ENCODE measurements at places on chromosomes 5 and 9.

GRCh38 chr9:96305171-96305570, 3.2 kb upstream of the HSD17B3 start:
- no peak for DNase-seq

DNA sequence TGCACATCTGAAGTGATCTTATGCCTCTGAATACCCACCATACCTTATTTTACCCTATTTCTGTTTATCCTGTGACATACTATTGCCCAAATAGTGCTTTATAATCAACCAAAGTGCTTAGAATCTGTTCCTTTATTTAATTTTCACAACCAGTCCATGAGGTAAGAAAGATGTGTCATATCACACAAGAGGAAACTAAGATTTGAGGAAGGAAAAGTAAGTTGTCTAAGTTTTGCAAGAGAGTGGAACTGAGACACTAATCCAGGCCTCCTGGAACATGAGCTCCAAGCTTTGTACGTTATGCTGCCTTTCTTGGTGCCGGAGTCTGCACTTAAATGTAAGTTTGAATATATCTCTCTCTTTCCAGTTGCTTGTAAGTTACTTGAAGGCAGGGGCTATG, 17.2 kb downstream of the KDM3B start:
- no peak for DNase-seq

GRCh38 chr5:73994963-73995362, 369.0 kb downstream of the ARHGEF28 start:
- no peak for DNase-seq

DNA sequence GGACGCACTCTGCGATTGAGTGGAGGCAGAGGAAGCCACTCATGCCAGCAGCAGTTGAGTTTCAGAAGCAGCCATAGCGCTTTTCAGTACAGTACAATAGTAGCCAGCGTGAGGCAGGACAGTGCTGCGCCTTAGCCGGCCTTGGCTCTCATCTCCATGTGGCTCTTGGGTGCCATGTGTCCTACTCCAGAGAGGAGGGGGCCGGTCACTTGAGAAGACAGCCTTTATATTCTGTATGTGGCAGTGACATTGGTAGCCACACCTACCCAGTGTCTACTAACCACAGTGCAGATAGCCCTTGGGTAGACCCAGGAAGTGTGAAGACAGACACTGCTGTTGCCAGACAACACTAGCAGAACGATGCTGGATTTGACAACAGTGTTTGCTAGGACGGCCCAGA, 42.3 kb downstream of the FAM78A start:
- no peak for DNase-seq

- no peak for DNase-seq
These were observed 5.7 kb downstream of the CAMK2A start for GRCh38 chr5:150283904-150284303.

GRCh38 chr9:91349115-91349555, 12.6 kb downstream of the AUH start:
- no peak for DNase-seq

DNA sequence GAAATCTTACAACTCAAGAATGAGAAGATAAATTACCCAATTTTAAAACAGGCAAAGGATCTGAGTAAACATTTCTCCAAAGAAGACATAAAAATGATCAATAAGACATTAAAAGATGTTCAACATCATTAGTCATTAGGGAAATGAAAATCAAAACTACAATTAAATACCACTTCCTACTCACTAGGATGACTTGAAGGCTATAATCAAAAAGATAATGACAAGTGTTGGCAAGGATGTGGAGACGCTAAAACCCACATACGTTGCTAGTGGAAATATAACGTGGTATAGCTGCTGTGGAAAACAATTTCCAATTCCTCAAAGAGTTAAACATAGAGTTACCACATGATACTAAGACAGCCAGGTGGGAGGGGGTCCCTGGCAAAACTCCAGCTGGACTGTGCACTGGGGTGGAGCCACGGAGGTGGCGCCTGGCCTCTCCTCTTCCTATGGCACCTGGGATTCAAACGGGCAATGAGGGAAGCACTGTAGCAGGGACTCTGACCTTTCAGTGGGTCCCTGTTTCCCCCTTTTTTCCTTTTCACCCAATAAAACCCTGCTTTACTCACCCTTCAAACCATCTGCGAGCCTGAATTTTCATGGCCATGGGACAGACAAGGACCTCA, 5.9 kb downstream of the ARSB start:
- no peak for DNase-seq

GRCh38 chr9:33140401-33141360, 26.5 kb downstream of the B4GALT1 start:
- no peak for DNase-seq

GRCh38 chr5:88729084-88729828, 153.7 kb downstream of the MEF2C start:
- peak; percentile 89 for DNase-seq

- no peak for DNase-seq
These were observed 9.2 kb upstream of the SLC12A7 start for GRCh38 chr5:1121044-1121443.

DNA sequence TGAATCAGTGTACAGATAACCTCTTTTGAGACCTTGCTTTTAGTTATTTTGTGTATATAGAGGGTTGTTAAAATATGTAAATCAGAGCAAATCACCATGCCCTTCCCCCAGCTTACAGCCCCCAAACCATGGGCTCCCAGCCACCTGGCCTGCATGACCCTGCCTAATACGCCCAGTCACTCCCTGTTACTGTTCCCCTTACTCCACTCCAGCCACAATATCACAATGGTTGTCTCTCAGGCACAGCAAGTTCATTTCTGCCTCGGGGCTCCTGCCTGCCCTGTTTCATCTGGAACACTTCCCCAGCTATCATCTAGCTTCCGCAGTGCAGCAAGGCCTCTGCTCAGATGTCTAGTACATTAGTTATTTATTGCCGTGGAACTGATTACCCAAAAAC, 5.0 kb upstream of the CARD19 start:
- no peak for DNase-seq

DNA sequence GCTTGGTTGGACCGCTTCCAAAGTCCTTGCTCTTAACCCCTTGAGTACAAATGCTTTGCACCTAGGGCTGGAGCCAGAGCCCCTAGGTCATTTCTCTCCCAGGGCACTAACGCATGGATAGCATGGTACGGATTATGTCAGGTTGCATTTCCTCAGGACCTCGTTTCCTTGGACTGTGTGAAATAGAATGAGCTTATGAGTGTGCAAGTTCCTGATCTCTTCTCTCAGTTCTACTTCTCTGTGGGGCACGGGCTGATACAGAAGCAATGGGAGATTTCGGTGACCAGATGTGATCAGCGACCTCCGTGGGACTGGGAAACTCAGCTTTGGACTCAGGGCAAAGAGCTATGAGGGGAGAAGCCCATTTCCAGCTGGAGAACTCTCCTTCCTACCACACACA, 14.2 kb downstream of the SPARC start:
- DNase-seq, result no peak

DNA sequence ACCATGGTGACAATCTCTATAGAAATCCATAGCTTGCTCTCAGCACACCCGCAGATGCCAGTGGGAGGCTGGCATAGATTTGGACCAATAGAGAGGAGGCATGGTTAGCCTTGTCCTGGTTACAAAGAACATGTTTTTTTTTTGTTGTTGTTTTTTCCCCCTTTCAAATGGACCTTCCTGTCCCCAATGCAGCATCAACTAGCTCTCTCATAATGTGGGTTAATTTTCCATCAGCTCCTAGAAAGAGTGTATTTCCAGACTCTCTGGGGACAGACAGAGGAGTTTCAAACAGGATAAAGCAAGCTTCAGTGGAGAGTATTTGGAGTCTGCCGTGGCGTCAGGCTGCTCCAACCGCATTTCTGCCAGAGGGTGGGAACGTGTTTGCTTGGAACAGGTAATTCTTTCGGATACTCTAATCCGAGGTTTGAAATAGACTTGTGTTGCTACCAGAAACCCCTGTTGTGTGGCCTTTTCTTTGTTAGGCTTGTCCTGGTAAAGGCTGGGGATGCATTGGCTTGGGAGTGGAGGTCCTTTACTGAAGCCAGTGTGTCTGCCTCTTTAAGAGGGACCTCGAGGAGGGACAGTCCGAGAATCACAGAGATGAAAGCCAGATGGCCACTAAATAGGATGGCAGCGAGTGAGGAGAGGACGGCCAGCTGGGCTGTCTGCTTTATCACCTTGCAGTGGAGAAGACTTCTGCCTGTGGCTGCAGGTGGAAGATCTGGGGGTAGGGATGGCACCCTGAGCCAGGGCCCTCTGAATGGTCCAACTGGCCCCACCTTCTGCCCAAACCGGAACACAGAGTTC, 130.5 kb upstream of the CPEB4 start:
- DNase-seq, result no peak

GRCh38 chr5:134071614-134072207, 42.8 kb upstream of the TCF7 start:
- DNase-seq, result no peak

- DNase-seq, result no peak
These were observed 30.6 kb downstream of the HTR4 start for GRCh38 chr5:148623741-148624140.

- DNase-seq, result peak; percentile 67
These were observed 225.7 kb upstream of the KLF9 start for GRCh38 chr9:70639853-70640814.
